ENCODE measurements at places on chromosomes 3 and 15.

- no peak for DNase-seq
Measured at GRCh38 chr15:36050899-36051298, 504.9 kb upstream of the DPH6 start.

- DNase-seq: no peak
Measured at GRCh38 chr3:28125342-28125741, 116.1 kb upstream of the CMC1 start.

DNA sequence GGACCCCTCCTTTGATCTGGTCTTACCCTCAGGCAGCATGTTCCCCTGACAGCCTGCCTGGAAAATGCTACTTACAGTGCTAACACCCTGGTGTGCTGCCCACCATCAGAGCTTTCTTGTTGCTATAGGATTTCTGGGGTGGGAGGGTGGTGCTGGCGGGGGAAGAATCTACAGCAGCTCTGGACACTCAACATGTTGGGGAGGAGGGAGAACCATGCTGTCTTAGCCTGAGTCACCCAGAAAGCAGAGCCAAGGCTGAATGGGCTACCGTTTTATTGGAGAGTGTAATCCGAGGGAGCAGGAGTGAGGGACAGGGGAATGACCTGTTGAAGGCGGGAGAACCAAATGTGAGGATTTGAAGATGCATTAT, 45.6 kb downstream of the MFSD1 start:
- no peak for DNase-seq

DNA sequence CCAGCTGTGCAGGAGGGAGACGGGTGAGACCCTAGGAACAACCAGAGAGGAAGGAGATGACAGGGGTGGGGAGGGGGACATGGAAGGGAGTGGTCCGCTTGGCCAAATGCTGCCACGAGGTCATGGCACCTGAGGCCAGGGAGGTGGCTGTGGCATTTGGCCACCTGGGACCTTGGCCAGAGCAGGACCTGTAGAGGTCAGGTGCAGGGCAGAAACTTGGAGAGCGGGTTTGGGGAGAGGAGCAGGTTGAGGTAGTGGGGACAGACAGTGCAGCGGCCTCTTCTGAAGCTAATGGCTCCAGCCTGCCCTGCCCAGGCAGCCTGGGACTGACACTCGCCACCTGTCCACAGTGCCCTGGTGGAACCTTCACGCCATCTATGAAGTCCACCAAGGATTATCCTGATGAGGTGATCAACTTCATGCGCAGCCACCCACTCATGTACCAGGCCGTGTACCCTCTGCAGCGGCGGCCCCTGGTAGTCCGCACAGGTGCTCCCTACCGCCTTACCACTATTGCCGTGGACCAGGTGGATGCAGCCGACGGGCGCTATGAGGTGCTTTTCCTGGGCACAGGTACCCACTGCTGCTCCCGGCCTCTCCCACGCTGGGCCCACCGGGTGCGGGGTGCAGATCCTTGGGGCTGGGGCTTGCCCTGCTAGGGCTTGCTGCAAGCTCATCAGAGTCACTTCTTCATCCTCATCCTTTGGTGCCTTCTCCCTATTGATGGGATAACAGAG, 7.0 kb upstream of the GNAT1 start:
- DNase-seq: no peak

DNA sequence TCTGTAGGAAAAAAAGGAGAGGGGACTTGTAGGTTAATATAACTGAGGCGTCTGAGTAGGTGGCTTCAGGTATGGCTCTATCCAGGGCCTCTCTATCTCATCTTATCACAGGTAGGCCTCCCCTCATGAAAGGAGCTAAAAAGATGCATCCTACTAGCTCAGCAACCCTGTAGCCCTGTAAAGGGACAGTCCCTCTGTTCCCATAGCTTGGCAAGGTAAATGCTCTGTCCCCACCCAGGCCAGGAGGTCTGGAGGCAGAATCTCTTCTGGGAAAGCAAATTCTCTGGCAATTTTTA, 135.2 kb downstream of the CHSY1 start:
- DNase-seq: no peak

DNA sequence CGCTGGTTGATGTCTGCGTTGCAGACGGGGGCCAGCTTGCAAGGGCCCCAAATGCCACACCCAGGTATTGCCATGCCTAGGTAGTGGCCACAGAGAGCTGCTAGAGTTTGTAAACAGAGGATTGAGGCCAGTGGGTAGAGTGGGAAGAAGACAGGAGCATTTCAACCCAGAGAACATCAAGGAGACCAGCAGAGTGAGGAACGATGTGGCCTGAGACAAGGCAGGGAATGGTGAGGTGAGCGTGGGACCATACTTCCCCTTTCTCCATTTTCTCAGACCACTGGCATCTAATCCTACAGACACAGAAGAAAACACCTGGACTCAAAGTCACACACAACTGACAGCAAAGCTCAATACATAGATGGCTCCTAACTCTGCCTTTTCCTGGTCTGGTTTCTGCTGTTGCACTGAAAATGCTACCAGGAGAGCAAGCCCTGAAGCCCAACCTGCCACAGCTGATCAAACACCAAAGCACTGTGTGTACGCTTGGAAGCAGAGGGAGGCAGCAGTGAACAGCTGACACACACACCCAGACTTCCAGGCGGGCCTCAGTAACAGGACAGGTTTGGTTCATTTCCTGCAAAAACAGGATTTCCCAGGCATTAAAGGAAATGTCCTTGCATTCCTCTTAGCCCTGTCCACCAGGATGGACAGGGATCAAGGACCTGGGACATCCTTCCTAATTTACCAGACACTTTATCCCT, 1.6 kb downstream of the FAM174B start:
- no peak for DNase-seq

- DNase-seq: no peak
Measured at GRCh38 chr15:41949401-41950126, 22.8 kb downstream of the EHD4 start.

DNA sequence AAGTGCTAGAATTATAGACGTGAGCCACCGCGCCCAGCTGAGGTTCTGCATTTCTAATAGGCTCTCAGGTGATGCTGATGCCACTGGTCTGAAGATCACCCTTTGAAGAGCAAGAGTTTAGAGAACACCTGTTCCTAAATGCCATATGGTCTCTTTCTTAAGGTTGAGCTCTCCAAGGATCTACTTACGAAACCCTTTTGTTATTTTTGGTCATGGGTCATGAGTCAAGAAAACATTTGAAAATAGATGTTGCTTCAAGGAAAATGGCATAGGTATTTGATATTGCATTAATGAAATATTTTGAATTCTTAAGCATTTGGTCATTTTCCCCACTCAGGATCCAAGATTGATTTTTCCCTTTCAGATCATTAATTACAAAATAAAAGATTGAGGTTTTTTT, 74.7 kb upstream of the SOX2 start:
- no peak for DNase-seq

DNA sequence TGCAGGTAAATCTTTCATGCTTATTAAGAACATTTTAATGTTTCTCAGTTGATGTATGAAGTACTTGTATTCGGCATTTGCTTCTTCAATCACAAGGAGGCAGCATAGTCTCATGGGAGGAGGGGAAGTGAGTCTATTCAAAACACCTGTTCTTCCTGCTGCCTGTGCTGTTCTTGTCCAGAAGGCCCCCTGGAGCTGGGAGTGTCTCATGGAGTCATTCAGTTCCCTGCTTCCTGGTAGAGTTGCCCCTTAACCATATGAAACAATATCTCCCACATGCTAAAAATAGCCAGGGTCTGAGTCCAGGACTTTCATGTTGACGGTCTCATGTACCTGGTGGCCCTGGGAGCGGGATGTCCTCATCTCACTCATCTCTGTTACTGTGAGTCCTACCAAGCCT, 15.5 kb upstream of the PPP1R2 start:
- no peak for DNase-seq

- no peak for DNase-seq
Measured at GRCh38 chr3:54046641-54047214, 75.6 kb upstream of the CACNA2D3 start.

DNA sequence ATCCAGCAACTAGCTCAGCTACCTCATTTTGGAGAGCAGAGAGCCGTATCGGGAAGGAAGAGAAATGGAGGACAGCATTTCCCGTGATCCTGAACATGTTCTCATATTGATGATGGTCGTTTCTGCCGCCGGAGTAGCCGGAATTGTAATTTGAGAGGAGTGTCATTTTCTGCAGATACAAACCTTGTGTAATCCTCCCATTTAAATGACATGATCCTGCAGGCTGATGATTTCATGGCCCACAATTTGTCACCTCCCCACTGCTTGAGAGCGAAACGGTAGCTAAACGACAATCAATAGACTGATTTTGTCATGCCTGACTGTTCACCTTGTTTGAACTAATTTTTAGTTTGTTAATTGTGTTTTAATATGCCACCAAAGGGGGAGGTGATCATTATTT, 126.5 kb upstream of the CNTN6 start:
- DNase-seq: no peak

DNA sequence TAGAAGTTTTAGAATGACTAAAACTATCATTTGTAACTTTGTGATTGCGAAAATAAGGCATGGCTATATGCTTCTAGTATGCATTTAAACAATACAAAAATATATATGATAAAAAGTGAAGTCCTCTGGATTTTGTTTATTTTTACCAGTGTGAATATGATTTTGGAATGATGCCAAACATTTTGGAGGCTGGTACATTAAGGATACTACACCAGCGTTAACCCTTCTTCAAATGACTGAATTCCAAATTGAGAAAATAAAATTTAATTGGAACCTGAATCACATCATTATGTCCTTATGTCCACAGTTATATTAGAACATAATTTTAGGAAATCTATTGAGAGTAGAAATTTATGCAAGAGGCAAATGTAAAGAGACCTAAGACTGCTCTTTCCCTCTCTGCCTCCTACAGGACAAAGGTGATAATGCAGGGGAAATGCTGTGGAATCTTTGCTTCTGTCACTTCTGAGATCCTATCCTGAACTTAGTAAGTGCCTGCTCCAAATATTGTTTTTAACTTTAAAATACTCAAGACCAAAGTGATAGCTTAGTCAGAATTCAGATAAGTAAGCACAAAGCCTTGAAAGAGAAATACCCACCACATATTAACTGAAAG, 121.1 kb upstream of the NANOGP8 start:
- no peak for DNase-seq

GRCh38 chr15:31372635-31373091, 46.0 kb downstream of the KLF13 start:
- DNase-seq: no peak

- DNase-seq: no peak
Measured at GRCh38 chr15:38701149-38701548, 136.5 kb upstream of the RASGRP1 start.

GRCh38 chr3:155635056-155635455, 109.8 kb downstream of the PLCH1 start:
- no peak for DNase-seq

GRCh38 chr3:129348734-129349133, 70.1 kb downstream of the HMCES start:
- no peak for DNase-seq

GRCh38 chr3:152834191-152834775, 648 bp upstream of the P2RY1 start:
- no peak for DNase-seq

DNA sequence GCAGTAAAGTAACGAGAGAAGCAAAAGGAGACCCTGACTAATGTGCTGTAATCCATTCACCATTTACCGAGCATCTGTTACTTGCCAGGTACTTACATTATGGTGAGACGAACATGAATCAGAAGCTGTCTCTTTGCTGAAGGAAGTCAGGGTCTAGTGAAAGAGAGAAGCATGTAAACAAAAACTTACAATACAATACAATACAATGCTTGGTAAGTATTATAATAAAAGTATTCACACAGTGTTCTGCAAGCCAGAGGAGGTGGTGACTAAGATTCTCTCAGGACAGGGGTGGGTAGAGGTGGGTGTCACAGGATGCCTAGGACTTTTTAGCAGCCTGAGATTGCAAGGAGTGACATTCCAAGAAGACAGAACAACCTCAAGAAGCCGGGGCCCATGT, 50.2 kb upstream of the MGA start:
- no peak for DNase-seq

DNA sequence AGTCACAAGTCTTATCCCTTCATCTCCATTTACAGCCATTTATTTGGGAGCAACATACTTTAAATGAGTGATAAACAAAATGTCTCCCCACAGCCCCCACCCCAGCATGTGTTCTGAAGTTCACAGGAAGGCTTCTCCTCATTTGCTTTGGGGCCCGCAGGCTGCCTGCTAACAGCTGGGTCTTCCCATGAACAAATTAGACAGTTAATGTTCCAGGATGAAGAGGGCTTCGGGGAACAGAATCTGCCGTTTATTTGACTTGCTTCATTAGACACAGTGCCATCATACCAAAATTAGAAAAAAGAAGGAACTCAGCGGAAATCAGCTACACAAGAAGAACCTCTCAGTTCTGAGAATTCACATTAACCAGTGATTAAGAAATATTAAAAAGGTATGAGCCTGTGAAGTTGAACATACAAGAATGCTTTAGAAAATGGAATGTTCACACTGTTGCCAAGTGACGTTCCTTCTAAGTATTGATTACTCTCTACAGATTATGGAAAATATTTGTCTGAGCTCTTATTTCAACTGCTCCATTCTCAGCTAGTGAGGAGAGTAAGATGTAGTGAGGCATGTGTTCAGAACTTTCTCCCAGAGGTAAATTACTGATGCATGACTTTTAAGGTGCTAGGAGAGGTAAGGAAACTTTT, 107.5 kb upstream of the THBS1 start:
- no peak for DNase-seq

GRCh38 chr3:108394563-108394962, 98.2 kb downstream of the HHLA2 start:
- DNase-seq: no peak

GRCh38 chr3:73538486-73538885, 86.3 kb downstream of the PDZRN3 start:
- no peak for DNase-seq

DNA sequence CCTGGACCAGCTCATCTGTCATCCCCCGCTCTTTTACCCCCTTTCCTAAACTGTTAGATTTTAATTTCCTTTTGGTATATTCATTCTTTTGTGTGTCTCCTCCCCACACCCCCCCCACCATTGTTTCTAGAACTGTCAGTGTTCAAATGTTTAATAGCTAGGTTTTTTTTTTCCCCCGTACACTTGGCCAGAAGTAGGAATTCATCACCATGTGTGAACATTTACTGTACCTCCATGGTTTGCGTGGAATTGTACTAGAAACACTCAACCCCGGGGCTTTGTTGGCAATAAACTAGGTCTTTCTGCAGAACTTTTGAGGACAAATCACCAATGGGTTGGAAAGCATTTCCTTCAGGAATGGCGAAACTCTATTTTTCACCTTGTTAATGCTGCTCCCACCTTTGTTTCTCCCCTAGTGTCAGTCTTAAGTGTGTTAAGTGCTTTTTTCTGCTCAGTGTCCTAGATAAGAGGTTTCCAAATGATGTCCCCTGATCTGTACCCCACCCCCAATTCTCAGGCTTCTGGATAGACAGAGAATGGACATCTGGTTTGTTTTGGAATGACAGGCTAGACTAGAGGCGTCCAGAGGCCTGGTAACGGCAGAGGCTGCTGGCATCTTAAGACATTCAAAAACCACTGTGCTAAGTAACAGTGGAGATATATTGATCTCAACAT, 76.8 kb downstream of the SMAD3 start:
- DNase-seq: no peak

DNA sequence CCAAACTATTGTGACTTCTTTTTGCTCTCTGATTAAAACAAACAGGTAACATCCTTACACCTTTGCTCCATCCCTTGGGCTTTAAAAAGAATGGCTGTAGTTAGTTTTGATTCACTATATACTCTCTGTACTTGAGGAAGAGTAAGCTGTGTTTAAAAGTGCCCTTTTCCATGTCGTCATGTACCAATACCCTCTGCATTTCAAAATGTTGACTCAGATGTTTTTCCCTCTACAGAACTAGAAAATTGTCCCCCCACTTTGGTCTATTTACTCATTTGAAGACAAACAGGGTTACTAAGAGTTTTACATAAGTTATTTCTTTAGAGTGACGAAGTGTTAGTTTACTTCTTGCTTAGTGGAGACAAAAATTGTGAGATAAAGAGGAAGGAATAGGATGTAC, 62.7 kb downstream of the TASOR start:
- no peak for DNase-seq

All from activated CD8-positive, alpha-beta memory T cell treated with anti-CD3 and anti-CD28 coated beads for 1 hour (primary cell).